Fibroblast of skin of abdomen (primary cell): ENCODE measurements at places on chromosomes 7 and 10.

GRCh38 chr10:84432891-84433290 is 104.5 kb downstream of the CCSER2 start:
- DNase-seq = peak; percentile 36

DNA sequence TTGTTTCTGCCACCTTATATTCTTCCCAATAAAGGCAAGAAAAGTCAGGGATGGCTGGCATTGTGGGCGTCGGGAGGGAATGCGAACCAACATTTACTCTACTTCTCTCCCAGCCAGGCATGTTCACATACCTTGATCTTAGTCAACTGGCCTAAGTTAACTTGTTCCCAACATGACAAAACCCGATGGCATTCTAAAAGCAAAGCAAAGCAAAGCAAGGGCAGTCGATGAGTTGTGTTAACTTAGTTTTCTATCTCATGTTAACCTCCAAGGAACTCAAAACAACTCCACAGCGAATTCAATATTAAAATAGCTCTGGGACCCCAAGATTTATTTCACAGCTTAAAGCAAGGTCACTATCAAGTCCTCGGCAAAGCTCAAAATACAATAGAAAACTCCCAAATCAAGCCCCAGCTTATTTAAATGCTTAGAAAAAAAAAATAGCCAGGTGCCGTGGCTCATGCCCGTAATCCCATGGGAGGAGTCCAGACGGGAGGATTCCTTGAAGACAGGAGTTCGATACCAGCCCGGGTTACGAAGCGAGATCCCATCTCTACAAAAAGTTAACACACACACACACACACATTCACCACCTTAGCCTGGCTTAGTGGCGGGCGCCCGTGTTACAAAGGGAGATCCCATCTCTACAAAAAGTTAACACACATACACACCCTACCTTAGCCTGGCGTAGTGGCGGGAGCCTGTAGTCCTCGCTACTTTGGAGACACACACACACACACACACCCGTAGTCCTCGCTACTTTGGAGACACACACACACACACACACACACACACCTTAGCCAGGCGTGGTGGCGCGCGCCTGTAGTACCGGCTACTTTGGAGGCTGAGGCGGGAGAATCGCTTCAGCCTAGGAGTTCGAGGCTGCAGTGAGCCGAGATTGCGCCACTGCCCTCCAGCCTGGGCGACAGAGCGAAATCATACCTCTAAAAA is 901 bp upstream of the CCNY start:
- no peak for DNase-seq

GRCh38 chr7:88218429-88218745 is 1.5 kb downstream of the SRI start:
- no peak for DNase-seq

DNA sequence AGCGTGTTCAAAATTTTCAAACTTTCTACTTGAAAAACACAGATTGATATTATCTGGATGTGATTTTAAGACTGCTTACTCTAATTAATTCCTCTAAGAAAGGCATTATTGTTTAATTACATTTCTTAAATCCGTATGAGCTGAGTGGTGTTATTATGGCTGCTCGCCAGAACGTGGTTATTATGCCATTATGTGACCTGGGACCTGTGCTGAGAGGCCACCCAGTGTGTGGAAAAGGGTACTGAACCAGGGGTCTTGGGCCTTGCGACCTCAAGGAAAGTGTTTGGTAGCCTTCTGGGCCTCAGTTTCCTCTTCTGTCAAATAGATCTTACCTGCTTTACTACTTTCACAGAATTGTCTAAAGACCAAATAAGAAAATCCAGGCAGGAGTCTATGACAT is 15.4 kb downstream of the LGI1 start:
- DNase-seq = no peak

DNA sequence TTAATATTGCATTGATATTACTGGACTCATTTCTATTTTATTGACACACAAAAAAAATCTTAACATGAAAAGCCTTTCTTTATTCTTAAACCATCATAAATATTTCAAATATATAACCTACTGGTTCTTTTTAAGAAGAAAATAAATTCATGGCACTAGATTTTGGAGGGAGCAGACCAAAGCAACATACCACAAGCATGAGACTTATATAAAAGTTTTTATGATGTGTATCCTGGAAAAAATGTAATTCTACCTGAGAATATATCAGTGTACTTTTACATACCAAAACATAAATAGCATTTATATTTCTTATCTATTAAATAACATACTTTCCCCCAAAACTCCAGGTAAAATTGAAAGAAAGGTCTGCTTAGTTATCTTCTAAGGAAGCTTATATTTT is 508.2 kb upstream of the SEMA3D start:
- DNase-seq = no peak

DNA sequence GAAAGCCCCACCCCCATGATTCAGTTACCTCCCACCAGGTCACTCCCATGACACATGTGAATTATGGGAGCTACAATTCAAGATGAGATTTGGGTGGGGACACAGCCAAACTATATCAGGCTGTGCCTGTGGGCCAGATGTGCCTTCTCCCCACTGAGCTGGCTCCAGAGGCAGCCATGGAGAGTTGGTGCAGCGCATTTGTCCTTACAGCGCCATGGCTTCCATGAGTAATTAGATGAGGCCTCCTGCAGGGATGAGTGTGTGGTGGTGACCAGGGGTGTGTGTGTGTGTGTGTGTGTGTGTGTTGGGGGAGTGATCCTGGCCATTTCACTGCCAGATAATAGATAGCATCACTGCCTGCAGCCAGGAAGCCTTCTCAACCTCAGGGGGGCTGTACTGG is 94.6 kb downstream of the FANK1 start:
- DNase-seq = no peak

GRCh38 chr7:103525937-103526336 is 79.9 kb upstream of the SLC26A5 start:
- no peak for DNase-seq

- peak; percentile 63 for DNase-seq
Measured at GRCh38 chr7:47100817-47101435, 481.0 kb downstream of the TNS3 start.

GRCh38 chr10:128763588-128763987 is 637.4 kb upstream of the MKI67 start:
- no peak for DNase-seq

DNA sequence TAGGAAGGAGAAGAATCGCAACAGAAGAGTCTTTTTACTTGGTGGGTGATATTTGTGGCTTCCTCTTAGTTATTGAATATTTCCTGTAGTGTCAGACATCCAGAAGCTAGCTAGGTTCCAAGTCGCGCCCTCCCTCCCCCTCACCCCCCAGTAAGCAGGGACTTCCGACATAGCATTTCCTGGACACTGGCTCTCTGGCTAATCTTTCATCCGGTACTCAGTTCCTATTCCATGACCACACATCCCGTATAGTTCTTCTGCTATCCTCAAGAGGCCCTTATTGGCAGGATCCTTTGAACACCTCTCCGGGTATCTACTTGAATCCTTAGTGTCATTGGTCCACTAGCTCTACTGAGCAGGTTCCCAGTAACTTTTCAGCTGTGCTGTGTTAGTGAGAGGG is 167.8 kb downstream of the HDAC9 start:
- no peak for DNase-seq

DNA sequence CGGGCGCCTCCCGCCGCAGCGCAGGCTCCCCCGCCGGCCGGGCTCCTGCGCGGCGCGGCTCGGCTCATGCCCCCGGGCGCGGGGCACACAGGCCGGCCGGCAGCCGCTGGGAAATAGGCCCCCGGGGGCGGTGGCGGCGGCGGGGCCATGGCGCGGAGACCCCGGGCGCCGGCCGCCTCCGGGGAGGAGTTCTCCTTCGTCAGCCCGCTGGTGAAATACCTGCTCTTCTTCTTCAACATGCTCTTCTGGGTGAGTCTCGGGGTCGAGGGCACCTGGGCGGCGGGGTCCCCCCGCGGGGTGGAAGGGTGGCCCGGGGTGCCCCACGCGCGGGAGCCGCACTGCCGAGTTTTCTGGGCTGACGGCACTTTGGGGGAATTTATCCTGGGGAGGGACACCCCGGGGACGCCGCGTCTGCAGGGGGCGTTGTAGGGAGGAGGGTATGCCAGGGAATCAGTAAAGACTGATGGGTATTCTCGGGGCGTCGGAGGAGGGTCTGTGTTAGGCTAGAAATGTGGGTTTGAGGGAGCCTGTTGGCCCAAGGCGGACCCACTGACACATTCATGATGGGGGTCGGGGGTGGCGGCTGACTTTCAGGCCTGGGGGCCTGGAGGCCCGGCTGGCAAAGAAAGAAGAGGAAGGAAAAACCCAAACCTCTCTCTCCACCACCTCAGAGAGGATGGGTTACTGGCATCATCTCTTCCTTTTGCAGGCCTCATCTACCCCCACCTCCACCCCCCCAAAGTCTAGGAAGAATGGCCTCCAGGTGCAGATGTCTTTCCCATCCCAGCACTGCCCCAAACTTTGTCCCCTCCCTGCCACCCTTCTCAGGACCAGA is 544 bp downstream of the TSPAN33 start:
- DNase-seq = no peak

DNA sequence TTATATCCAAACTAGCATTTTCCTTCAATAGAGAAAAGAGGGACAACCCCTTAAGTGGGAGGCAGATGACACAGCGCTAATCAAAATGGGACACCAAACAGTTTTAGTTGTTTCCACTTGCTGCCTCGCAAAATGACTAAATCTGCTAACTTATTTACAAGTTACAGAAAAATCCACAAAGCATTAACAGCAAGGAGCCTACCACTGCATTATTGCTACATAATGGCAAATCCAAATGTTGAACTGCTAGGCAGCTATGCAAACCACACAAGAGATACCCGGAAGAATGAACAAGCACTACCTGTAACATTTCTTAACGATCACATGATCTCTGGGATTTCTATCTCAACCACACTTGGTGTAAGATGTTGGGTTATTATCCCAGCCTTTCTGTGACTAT is 96.7 kb downstream of the SFMBT2 start:
- no peak for DNase-seq

- no peak for DNase-seq
Measured at GRCh38 chr10:85921789-85922188, 444.8 kb downstream of the GRID1 start.

- DNase-seq = no peak
Measured at GRCh38 chr7:24910551-24911212, 69.3 kb downstream of the OSBPL3 start.

DNA sequence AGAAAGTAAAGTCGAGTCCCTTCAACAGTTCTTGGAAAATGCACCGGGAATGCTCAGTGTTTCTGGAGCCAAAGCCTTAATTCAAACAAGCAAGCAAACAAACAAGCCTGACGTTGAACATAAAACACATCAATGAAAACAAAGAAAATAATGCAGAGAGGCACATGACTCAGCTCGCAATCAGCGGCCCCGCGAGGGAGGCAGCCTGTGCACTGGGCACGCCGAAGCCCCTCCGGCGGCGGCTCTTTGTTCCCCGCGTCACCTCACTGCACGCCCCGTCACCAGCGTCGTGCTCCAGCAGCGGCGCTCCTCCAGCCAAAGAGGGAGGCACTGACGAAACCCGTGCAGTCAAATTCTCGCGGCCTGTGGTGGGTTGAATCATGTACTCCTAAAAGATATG is 151.5 kb downstream of the DNAJB6 start:
- DNase-seq = no peak

GRCh38 chr10:7634142-7634894 is 32.4 kb downstream of the ITIH5 start:
- no peak for DNase-seq

DNA sequence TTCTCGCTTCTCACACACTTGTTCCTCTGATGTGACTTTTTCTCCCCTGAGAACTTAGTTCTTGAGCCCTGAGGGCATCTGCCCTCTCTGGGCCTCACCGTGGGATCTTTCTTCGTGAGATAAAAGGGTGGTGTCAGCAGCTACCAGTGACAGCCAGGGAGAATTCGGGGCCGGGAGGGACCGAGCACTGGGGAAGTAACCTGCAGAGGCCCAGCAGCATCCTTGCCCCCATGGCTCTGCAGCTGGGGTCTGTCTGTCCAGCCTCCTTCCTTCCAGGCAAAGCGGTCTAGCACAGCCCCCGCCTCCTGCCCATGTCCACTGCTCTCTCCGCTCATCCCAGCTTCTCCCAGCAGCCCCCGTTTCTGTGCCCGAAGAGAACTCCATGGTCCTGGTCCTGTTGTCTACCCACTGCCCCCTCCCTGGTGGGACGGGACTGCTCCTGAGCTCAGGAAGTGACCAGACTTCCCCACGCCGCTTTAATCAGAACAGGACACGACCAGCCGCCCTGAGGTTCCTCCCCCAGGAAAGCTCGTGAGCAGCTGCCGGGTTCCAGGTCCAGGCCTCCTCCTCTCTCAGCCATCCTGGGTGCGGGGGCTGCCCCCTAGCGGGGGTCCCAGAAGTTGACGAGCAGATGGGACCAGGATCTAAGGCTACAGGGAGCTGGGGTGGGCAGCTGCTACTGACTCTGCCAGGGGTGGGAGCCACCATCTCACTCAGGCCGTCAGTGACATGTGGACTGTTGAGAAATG is 187.5 kb downstream of the WDR37 start:
- DNase-seq = no peak
